D721Med (cell line): ENCODE measurements at places on chromosomes 4 and X.

GRCh38 chr4:107818301-107818910, 6.3 kb upstream of the SGMS2 start:
- DNase-seq, result no peak

- DNase-seq, result no peak
These were observed 879.3 kb upstream of the SLIT2 start for GRCh38 chr4:19372390-19372789.

DNA sequence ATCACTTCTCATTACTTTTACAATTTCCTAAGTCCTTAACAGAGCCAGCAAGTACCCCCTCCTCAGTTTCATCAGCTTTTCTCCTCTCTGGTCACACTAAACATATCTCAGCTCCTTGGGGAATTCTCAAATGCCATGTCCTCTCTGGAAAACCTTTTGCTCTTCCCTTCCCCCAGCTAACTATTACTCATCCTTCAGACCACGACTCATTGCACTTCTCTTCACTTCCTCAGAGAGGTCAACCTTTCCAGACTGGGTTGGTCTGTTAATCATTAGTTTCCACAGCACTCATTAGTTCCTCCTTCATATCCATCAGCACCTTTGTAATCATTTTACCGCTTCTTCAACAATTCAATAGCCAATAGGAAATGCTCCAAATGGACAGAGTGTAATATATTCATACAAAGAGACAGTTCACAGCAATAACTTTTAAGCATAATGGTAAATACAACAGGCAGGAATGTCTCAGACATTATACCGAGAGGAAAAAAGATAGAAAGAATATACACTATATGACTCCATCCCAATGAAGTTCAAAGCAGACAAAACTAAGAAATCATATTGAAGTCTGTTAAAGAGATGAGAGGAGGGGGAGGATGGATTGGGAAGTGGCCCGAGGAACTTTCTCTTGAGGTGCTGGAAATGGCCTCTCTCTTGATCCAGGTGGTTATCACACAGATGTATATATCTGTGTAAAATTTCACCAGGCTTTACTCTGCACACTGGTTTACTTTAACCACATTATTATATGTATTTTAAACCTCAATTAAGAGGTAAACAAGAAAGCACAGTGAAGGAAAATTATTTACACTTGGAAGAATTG, 39.6 kb downstream of the DDX60L start:
- DNase-seq, result no peak

GRCh38 chrX:70494441-70494840, 49.8 kb downstream of the DLG3 start:
- no peak for DNase-seq

DNA sequence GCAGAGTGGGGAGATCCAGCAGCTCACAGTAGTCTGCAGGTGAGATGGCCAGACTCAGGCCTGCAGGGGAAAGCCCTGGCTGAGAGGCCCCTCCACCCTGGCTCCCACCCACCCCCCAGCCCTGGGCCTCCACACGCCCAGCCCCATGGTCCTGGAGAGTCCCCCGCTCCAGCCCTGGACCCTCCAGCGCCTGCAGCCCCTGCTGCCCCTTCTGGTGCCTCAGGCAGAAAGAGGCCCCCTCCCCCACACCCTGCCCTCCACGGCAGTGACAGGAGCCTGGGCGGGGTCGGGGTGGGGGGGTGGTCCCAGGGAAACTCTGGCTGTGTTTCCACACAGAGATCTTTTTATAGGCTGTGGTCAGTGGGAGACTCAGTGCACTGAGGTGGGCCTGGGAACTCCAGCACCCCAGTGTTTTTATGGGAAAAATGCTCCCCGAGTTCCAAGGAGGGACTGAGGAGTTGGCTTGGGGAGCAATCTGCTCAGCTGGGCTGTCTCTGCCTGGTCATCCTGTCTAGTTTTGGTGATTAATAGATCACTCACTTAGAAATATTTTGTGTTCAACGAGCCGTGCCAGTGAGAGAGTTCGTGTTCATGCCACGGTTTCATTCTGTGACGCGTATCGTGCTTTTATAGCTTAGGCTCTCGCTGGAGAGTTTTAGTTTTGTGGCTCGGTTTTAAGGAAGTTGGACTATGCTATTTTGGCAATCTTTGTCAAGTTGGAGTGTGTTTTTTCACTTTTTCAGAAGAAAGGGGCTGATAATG, 53.1 kb upstream of the HGFAC start:
- DNase-seq, result no peak

- DNase-seq, result no peak
These were observed 197.6 kb downstream of the ANTXR2 start for GRCh38 chr4:79875344-79875899.

DNA sequence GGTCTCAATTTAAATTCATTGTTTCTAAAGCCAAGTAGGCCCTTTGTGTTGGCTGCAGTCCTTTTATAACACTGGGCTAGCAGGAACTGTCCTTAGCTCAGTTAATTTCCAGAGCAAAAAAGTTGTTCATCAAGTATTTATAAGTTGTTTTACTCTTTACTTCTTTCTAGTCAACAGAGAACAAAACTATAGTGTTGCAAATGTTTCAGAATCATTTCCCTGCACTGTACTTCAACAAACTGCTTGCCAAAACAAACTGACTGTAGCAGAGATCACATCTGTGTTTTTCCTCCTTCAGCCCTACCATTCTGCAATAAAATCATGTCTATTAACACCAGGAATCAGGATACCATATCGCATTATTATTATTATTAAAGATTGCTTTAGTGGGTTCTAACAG, 168.5 kb upstream of the SH3RF1 start:
- DNase-seq, result no peak

GRCh38 chrX:101482296-101482695, 3.0 kb upstream of the ARMCX4 start:
- DNase-seq, result no peak
